ENCODE measurements at places on chromosomes 11 and 22.

- no peak for DNase-seq
Measured at GRCh38 chr11:81825346-81825745, 908.3 kb downstream of the FAM181B start.

- no peak for DNase-seq
Measured at GRCh38 chr22:43897751-43898261, 6.0 kb upstream of the PNPLA5 start.

DNA sequence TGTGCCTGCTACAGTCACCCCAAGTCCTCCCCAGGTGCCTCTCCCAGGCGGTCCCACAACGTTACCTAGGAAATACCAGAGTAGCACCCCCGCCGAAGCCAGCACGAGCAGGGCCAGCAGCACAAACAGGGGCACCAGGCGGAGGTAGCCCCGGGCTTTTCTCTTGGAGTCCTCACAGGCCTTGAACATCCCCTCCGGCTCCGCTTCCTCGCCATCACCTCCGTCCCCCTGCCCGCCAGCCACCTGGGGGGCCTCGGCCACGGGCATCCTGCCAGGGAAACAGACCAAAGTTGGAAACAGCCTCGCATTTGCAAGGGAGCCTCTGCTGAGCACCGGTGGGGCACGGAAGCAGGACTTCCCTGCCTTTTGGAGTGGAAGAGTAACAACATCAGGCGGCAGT, 6.4 kb downstream of the TMPRSS6 start:
- no peak for DNase-seq

GRCh38 chr11:114039551-114039950, 20.0 kb upstream of the ZBTB16 start:
- DNase-seq: no peak

GRCh38 chr11:116396331-116396730, 376.5 kb downstream of the BUD13 start:
- DNase-seq: no peak

DNA sequence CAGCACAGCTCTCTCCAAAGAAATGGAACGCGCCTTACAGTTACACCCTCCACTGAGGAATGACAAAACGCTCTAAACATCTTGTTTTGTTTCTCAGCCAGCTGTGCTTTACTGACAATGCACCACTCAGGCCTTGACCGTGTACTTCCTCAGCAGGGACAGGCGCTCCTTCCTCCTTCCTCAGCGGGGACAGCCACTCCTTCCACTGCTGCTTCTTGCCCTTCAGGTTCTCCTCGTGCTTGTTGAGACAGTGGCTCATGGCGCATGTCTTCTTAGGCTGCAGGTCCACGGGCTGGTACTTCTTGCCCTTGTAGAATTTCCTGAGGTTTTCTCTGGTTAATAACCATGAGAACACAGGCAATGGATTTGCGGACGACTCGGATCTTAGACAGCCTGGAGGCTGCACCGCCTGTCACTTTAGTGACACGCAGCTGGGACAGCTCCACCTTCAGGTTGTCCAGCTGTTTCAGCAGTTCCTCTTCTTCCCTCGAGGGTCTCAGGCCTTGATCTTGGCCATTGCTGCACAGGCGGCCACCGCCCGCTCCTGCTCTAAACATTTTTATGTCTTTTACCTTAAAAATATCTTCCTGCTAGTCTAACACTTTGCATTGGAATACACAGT, 613.8 kb downstream of the BRD1 start:
- no peak for DNase-seq

DNA sequence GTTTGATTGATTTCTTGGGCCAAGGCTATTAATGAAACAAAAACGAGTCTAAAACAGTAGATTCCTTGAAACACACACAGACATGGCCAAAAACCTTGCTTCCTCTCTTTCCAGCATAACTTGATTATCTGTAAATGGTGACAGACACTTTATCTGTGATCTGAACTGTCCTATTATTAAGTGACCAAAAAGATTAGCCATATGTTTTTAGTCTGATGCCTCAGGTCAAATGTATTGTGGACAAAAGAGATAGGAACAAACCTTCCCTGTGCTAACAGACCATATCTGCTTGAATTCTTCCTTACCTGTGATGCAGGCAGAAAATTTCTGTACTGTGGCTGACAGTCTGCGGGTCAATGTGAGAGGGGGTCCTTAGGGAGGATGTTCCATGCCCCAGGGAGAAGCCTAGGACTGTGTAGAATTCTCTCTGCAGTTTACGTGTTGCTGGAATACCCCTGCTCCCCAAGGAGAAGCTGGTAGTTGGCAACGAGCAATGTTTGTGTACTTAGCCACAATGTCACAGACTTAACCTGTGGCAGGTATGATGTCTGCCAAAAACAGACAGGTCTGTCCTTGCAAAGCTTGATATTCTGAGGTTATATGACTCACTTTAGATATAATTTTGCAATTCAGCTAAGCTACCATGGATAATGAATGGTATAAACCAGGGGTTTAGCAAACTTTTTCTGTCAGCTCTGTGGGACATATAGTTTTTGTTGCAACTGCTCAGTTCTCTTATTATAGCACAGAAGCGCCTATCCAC, 31.2 kb downstream of the C11orf71 start:
- no peak for DNase-seq

GRCh38 chr22:43643387-43643786, 168.7 kb downstream of the EFCAB6 start:
- DNase-seq: no peak

DNA sequence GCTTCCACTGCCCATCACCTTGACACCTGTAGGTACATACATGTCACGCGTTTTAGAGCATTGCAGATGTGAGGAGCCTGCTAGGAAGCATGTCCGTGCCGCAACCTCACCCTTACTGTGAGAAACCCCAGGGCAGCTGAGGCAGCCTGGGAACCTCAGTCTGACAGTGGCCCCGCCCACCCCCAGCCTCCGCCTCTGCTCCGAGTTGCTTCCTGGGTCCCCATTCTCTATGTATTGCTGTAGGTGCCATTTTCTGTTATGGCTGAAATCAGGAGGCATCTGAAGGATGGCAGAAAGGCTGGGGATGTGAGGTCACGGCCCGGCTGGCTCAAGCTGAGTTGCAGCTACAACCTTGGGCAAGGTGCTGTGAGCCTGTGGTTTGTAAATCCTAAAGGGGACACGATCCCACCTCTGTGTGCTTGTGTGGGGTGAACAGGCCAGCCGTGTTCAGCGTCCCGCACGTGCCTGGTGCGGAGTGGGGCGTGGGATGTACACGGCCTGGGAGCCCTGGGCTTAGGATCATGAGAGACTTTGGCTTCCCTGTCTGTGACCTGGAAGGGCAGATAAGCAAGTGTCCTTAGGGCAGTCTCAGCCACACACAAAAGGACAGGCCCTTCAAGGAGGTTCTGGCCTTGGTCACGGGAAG, 102.7 kb downstream of the PHF21B start:
- DNase-seq: no peak

DNA sequence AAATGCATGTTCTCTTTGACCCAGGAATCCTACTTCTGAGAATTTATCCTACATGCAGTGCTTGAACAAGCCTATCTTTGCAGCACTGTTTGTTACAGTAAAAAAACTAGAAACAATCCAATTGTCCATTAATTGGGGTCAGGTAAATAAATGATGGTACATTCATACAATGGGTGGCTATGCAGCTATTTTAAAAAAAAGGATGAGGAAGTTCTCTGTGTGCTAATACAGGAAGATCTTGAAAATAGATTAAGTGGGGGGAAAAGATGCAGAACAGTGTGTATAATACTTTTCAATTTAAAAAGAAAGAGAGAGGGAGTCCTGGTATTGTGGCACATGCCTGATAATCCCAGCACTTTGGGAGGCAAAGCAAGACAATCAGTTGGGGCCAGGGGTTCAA, 9.5 kb upstream of the CREB3L1 start:
- no peak for DNase-seq

DNA sequence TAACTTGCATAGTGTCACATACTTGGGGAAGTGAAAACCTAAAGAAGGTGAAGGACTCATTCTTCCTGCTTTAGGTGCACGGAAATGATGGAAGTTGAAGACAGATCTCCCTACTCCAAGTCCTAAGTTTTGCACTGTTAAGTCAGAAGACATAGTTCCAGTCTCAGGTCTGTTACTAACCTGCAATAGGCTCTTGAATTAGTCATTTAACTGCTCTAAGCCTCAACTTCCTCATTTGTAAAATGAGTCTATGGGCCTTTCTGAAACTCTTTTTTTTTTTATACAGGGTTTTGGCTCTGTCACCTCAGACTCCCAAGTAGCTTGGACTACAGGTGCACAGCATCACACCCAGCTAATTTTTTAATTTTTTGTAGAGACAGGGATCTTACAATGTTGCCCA, 30.8 kb upstream of the POU2AF1 start:
- no peak for DNase-seq

GRCh38 chr22:24326266-24326665, 55.6 kb downstream of the SPECC1L start:
- no peak for DNase-seq

DNA sequence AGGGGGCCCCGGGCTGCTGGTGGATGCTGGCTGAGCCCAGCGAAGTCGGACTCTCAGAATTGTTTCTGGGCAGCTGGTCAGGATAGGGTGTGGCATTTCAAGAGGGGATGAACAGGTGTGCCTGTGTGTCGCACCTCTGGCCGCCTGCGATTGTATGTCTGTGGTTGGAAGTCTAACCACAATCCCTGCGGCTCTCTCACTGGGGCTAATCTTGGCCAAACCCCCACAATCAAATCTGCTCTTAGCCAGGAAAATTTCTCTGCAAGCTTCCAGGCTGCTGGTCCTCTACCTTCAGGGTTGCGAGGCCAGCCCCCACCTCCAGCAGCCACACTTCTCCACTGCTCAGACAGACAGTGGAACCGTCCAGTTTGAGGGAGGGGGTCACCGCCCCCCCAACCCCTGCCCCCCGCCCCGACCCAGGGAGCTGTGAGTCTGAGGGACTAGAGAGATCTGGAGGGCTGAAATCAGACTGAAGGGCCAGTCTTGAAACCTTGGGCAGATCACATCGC, 953 bp downstream of the ATG16L2 start:
- no peak for DNase-seq

- DNase-seq: no peak
Measured at GRCh38 chr11:85988780-85989179, 80.1 kb downstream of the PICALM start.

DNA sequence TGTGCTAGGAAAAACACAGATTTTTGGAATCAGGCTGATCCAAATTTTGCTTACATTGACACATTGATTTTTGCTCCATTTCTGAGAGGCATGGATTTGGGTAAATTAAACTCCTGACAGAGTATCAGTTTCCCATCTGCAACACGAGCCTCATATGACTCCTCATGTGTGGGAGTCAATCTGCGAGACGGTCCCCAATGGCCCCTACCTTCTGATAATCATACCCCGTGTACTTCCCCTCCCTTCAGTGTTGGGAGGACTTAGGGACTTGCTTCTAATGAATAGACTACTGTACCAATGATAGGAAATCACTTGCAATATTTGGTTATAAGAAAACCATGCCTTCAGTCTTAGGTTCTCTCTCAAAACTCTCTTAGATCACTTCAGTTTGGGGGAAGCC, 302.7 kb downstream of the ETS1 start:
- no peak for DNase-seq

- DNase-seq: no peak
Measured at GRCh38 chr11:113684496-113684895, 21.6 kb downstream of the TMPRSS5 start.

- DNase-seq: no peak
Measured at GRCh38 chr22:36184433-36185025, 17.1 kb downstream of the APOL4 start.

DNA sequence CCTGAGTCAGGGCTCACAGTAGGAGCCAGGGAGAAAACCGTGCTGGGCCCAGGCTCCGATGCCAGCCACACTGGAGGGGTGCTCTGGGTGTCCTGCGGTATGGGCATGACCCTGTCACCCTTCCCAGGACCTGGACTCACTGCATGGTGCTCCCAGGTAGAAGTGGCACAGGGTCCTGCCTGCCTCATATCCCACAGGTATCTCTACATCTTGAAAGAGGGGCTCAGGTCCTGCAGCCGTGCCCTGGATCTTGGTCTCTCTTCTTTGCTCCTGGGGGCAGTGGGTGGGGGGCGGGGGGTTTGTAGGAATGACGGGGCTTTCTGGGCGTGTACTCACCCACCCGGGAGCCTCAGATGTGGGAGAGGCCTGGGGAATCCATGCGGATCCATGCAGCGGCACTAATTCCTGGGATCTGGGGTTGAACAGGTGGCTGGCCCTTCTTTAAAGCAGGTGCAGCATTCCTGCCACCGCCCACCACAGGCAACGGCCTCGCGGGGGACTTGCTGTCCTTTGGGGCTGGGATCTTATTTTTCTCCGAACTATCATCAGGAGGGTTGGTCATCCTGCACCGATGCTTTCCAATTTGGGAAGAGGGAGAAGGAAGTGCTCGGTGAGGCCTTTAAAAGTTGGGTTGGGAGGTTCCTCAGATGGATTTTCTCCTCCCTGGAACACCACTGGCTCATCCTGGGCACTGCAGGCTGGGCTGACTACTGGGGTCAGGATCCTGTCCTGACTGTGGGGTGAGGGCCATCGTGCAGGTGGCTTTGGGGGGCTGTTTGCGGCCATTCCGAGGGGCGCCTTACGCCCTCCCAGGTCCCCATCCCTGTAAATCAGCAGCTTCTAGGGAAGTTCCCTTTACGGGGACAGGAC, 886.4 kb downstream of the BRD1 start:
- DNase-seq: no peak

Data from effector memory CD4-positive, alpha-beta T cell (primary cell).